Cerebellar cortex (tissue), 1 donor: ENCODE measurements at places on chromosomes 16 and 17.

- DNase-seq, result no peak
These were observed 225.0 kb upstream of the SALL1 start for GRCh38 chr16:51376080-51376479.

DNA sequence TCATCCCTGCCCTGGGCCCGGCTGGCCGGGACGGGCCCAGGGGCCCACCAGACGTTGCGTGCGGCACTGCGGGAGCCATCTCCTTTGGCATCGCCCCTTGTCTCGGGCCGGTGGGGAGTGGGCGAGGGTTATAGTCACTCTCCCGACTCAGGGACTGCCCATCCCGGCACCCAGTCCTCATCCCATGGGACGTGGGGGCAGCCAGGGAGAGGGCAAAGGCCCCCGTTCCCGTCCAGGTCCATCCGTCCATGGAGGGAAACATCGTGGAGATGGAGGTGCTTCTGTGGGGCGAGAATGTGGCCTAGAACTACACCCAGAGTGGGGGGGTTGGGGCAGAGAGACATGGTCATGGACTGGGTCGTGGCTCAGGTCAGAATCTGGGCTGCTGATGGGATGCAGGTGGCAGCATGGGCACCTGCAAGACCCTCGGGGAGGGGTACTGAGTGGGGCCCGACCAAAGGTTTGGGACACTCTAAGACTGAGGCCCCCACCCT, 2.4 kb upstream of the WDR90 start:
- no peak for DNase-seq

DNA sequence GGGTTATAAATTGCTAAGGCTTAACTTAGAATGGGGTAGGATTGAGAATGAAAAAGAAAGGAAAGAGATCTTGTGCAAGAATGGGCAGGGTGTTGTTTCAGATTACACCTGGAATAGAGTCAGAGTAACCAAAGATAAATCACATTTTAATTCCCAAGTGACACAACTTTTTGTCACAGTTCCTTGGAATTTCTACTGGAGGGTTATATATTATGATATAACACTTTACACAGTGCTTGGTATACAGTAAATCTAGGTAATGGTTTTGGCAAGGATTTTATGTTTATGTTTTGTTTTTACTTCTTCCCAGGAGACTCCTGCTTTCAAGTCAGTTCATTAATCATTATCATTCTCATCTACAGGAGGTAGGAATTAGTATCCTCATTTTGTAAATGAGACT, 115.7 kb upstream of the KCNJ16 start:
- no peak for DNase-seq

DNA sequence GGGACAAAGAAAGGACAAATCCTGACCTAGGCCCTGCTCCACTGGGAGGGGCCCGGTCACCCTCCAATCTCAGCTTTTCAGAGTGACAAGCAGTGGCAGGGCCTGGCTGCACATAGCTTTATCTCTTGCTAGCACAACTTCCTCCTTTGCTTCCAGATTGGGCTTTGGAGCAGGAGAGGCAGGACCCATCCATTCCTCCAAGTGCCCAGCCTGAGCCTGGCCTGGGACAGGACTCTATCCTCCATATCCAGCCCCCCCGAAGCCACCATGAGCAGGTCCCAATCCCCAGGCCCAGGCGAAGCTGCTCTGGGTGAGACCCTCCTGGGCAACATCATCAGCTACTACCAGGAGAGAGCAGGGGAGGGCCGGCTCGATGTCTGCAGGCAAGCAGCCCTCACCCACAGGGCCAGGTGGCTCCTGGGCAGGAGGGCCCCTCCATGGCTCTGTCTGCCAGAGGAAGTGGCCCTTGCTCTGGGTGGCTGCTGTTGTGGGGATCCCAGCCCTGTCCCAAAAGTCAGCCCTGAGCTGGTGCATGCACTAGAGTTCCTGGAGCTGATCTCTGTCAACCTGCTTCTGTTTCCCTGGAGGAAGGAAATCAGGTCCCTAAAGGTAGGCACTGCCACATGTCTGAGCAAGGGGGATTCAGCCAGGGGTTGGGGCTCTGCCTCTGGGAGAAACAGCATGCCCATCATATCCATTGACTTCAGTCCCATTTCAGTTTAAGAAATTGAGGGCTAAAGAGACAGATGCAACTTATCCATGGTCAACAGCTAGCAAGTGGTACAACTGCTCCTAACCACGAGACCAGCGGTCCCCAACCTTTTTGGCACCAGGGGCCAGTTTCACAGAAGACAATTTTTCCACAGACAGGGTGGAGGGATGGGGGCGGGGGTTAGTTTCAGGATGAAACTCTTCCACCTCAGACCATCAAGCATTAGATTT, 58.9 kb downstream of the TK2 start:
- DNase-seq, result no peak

DNA sequence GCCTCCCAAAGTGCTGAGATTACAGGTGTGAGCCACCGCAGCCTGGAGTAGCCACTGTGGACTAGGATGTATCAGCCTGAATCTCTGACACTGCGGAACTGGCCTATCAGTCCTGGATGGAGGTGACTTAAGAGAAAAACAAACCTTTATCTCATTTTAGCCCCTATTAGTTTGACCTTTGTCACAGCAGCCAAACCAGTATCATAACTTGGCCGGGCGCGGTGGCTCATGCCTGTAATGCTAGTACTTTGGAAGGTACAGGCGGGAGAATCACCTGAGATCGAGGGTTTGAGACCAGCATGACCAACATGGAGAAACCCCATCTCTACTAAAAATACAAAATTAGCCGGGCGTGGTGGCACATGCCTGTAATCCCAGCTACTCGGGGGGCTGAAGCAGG, 51.8 kb upstream of the USP7 start:
- DNase-seq, result no peak

GRCh38 chr16:66872559-66872942, 7.8 kb upstream of the PDP2 start:
- no peak for DNase-seq

- DNase-seq, result peak; percentile 26
These were observed 29.9 kb upstream of the GINS2 start for GRCh38 chr16:85718682-85719081.

- DNase-seq, result no peak
These were observed 16.5 kb upstream of the NSMCE1 start for GRCh38 chr16:27284865-27285675.

DNA sequence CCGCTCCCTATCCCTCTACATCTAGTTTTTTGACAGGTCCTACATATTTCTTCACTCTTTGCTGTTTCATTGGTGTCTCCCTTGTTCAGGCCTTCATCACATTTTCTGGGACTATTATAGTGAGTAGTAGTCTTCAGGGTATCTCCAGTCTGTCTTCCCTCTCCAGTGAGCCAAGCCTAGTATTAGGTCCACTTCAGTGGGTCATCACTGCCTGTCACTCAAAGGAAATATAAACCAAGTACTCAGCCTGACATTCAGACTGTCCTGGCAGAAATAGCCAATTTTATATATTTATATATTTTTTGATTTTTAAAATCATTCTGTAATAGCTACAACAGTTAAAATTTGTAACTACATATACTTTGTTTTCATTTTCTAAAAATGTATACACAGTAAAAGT, 137.8 kb downstream of the CYB561 start:
- DNase-seq, result no peak
